EH (cell line): ENCODE measurements at places on chromosomes 11 and 22.
A peak's percentile ranks its signal among the peaks of the same experiment; 100 is the strongest.

DNA sequence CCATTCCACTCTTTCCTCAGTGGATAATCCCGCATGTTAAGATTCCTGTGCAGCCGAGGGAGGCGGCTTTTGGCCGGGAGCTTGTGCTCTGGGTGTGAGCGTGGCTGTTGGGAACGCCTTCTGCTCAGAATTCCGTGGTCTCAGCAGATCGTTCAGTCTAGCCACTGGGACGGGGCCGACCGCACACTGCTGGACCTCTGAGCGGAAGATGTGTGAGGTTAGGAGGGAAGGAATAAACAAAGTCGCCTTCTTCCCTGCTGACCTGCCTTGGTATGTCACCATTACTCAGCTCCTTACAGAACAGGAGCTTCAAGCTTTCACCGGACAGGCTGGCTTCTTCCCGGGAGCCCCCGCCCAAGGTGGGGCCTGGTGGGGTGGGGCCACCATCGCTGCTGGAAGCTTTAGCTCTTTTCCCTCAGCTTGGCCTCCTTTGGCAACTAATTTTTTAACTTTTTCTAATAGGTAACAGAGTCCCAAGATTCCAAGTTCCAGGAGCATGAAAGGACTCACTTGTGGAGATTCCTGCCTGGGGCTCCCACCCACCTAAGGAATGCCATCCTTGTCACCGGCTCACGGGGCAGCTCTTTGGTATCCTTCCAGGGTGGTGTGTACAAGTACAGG lies 22.5 kb upstream of the SEPTIN5 start:
- peak; percentile 74 for DNase-seq

DNA sequence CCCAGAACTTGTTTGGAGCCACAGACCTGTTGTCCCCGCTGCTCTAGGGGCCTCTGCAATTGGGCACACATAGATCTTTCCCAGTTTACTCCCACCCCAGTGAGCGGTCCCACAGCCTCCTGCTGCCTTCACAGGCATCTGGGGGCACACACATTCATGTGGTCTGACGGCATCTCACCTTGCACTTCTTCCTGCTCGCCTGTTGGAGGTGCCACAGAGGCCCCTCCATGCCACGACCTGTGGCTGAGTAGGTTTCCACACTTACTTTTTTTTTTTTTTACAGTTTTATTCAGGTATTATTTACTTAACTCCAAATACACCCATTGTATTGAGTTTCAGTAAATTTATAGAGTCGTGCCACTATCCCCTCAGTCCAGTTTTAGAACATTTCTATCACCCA lies 68.9 kb upstream of the SEPTIN5 start:
- DNase-seq = no peak

DNA sequence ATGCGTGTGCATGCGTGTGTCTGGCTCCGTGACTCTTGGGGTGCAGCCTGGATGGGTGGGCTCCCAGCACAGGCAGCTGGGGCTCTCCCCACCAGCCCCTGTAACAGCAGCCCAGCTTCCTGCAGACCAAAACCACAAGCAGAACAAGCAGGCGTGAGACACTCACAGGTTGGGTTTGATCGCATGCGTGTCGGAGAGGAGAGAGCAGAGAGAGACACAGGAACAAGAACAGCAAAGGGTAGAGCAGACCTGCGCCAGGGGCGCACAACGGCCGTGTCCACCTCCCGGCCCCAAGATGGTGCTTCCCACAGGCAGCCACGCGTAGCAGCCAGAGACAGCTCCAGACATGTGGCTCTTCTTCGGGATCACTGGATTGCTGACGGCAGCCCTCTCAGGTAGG lies at the start of gene CD6:
CD6 (plus strand) TSS at position 161 of the 400 bp plus-strand sequence; CDS start at position 347, 186 bp downstream.
- no peak for DNase-seq

DNA sequence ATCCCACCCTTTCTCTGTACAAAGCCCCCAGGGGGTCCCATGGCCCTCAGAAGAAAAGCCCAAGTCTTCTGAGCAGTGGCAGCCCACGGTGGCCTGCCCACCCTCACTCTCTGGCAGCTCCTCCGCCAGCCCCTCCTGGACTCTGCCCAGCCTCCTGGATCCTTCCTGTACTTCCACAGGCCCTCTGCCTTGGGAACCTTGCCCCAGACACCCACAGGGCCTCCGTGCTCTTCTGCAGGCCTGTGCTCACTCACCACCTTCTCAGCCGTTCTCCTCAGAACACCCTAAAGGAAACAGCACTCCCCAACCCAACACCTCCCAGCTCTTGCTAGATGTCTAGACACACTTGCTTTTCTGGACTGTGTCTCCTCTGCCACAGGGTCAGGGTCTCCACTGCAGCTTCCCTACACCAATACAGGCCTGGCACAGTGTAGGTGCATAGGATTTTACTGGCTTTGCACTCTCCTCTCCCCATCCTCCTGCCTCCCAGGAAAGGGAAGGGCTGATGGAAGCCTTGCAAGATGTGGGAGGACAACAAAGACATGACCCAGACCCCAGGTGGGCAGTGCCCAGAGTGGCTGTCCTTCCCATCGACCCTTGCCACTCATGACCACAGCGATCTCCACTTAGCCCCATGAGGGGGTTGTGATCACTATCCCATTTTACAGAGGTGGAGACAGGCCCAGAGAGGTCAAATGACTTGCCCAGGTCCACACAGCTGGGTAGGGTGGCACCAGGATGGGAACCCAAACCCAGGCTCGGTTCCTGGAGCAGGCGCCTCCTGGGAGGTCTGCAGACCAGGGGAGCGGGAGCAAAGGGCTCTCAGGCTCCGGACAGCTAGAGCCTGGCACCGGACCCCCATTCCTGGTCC lies 2.0 kb downstream of the SCARF2 start:
- peak; percentile 29 for DNase-seq

GRCh38 chr11:127559978-127560377 lies 559.4 kb upstream of the KIRREL3 start:
- no peak for DNase-seq

DNA sequence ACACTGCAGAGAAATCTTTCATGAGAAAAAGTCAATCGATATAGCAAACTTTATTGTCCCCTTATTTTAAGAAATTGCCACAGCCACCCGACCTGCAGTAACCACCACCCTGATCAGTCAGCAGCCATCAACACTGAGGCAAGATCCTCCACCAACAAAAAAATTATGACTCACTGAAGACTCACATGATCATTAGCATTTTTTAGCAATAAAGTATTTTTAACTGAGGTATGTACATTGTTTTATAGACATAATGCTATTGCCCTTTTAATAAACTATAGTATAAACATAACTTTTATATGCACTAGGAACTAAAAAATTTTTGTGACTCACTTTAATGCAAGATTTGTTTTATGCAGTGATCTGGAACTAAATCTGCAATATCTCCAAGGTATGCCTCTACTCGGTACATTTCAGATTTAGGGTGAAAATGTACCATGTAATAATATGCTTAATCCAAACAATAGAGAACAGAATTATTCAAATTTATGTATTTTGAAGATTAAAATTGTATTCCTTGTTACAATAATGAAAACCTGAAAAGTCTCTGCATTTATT lies 79.2 kb upstream of the CEP126 start:
- peak; percentile 24 for DNase-seq
